Activated CD4-positive, alpha-beta T cell treated with anti-CD3 and anti-CD28 coated beads, Interleukin-2, amount 50 U/mL, for 24 hours (primary cell): ENCODE measurements at places on chromosomes 12 and 14.

DNA sequence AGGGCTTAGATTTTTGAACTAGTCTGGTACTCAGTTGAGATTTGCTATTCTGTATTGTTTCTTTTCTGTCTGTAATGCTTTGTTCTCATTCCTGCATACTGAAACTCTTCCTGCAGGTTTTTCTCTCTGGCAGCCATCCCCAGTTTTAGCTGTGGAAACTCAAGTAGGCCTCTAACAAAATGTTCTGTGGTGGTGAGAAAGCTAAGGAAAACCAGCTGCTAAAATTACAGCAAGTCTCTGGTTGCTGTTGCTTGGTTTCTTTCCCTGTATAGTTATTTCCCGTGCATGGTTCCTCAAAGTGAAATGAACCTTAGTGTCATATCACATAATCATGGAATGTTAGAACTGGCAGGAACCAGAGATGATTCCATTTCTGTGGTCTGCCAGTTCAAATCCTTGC is 442.5 kb downstream of the NRXN3 start:
- DNase-seq = no peak

DNA sequence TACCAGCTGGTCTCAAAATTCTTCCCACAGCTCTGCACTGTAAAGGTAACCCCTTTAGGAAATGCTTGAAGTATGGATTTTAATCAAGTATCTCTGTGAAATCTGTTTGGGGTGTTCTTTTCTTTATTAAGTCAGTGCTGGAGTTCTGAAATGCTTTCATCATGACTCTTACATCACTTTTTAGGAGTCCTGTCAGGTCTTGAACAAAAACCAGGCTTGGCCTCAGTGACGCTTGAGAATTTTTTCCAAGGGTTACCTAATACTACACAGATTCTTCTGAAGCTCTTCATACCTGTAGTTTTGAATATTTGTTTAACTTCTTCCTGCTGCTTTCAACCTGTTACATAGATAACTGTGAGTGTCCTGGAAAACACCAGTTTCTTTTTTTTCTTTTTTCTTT is 47.0 kb upstream of the KCNH3 start:
- no peak for DNase-seq

DNA sequence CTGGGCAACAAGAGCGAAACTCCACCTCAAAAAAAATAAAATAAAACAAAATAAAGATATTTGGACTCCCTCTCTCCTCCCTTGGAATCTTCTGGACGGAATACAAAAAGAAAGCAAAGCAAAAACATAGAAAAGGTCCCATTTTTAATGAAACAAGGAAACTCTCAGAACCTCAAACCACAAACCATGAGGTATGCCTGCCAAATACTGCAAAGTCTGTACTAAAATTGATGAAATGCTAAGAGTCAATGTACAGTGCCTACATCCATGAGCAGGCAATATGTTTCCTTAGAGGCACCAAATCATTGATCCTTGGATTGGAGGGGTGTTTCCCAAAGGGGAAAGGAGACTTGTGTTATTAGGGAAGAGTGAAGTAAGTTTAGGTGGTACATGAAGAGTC is 8.2 kb upstream of the RPS6KA5 start:
- no peak for DNase-seq

DNA sequence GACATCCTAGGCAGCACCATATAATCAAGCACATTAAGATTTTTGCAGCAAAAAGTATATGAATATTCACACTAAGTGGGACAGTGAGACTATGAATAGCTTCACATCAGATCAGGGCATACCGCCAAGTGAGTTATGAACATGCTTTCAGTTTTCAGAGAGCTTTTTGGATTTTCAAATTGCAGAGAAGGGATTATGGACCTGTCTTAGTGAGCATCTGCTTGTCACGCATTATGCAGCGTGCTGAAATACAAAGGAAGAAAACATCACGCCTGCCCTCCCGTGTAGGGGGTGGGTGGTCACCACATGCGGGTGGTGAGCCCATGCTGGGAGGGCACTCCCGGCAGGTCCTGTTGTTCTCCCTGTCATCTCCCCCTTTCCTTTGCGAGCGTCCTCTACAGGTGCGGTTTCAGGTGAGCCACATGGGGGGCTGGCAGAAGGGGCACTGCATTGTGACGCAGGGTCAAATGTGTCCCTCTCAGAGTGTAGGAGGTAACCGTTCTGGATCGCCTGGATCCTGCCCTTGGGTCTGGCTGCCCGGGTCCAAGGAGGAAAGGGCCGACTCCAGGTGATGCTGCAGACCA is 42.6 kb downstream of the TRAF3 start:
- DNase-seq = no peak

GRCh38 chr12:29428633-29429032 is 47.7 kb upstream of the ERGIC2 start:
- DNase-seq = no peak

DNA sequence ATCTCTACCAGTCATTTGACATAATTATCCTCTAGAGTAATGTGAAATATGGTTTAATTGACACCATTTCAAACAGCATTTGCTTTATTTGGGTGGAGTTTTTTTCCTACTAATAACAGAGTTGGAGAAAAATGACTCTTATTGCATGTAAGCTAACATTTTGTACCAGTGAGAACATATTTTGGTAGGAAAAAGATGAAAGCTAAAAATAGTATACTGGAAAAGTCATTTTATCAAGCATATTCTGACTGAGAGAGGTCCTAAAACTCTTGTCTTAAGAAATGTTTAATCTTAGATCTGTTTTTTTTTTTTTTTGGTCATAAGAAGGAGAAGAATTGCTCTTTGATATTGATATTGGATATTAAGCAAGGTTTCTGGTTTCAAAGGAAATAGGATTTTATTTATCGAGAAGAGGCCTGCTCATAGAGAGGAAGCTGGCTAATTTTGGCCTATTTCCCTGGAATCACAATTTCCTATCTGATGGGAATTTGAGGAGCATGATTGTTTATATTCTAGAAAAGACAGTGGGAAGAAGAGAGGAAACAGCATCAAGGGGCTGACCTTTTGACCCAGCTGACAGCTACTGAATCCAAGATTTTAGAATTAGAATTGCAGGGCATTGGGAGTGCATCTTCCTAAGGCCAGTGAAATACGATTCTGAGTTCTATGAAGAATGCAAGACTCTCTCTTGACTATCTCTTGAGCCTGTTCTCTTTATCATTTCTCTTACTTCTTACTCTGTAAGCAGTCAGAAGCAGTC is 19.4 kb downstream of the OTOGL start:
- no peak for DNase-seq

GRCh38 chr14:55789406-55789805 is 209.4 kb downstream of the KTN1 start:
- DNase-seq = no peak

GRCh38 chr12:97681612-97682504 is 219.3 kb downstream of the RMST start:
- no peak for DNase-seq

GRCh38 chr12:76881142-76881541 is 2.3 kb upstream of the CSRP2 start:
- no peak for DNase-seq

DNA sequence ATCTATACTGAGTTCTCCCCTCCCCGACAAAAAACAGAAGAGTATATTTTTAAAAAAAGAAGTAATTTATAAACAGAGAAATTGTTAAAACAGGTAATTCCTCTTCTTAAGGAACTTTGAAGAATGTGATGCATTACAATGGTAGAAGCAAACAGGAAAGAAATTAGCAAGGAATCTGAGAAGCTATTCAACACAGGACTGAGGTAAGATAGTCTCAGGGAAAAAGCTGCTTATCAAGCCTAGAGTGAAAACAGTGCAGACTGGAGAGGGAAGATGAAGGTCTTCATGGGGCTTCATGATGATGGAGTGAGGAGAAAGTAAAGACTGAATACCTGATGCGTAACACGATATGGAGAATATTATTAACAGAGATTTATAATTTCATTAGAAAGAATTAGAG is 880.0 kb downstream of the SLC16A7 start:
- DNase-seq = no peak

GRCh38 chr14:53156238-53156637 is 3.1 kb upstream of the DDHD1 start:
- DNase-seq = no peak

- DNase-seq = no peak
Measured at GRCh38 chr14:67710209-67710608, 8.5 kb downstream of the RDH12 start.
